SHP77 treated with DMSO at 0.1 percent for 48 hours (cell line): ENCODE measurements at places on chromosomes 5 and 9.

DNA sequence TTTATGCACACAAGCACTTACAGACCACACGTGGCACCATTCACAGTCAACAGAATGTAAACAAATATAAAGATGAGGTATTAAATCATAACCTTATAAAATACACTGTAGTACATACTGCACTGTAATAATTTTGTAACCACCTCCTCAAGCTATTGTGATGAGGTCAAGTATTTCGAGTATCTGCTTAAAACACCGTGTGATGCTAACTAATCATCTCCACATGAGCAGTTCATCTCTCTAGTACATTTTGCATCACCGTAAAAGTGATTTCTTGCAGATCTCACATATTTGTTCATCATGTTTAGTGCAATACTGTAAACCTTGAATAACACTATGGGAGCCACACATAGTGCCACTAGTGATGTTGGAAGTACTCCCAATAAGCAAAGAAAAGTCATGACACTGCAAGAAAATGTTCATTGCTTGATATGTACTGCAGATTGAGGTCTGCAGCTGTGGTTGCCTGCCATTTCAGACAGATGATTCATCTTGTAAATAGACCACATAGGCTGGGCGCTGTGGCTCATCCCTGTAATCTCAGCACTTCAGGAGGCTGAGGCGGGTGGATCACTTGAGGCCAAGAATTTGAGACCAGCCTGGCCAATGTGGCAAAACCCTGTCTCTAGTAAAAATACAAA, 44.3 kb downstream of the FOXB2 start:
- DNase-seq: no peak

GRCh38 chr9:14314424-14314928, 535 bp upstream of the NFIB start:
- DNase-seq: no peak

DNA sequence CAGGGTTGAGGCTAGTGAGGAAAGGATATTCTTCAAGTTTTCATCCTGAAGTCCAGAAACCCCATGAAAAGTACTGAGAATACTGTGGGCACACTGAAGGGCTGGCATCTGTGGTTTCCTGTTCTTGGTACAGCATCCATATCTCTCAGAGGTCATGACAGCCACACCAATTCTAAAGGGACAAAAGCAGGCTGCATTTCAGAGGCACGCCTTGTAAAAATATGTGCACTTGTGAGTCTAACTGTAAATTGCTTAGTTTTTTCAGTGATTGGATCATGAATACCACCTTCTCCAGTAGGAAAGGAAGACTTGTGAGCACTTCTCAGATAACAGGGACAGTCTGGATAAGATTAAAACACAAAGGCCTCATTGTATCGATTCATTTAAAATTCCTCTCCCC, 230.9 kb downstream of the NTRK2 start:
- DNase-seq: no peak

GRCh38 chr9:99905833-99906402, 536 bp upstream of the STX17 start:
- no peak for DNase-seq

GRCh38 chr9:83334320-83334719, 203.9 kb downstream of the FRMD3 start:
- DNase-seq: peak; percentile 4

- no peak for DNase-seq
These were observed 28.4 kb upstream of the CAST start for GRCh38 chr5:96633820-96634219.

DNA sequence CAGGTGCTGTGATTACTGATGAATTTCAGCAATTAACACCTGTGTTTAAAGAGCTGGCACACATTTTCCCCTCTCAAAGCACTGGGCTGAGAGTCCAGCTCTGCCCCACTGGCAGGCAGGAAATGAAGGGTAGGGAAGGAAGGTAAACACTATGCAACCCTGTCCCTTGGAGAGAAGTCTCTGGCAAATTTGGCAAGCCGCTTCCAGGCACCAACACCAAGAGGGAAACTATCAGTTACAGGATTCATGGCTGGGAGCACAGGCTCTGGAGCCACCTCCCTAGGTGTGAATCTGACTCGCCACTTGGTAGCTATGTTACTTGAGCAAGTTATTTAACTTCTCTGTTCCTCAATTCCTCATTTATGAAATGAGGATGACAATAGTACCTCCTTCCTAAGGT, 3.3 kb downstream of the ANKS6 start:
- DNase-seq: no peak

DNA sequence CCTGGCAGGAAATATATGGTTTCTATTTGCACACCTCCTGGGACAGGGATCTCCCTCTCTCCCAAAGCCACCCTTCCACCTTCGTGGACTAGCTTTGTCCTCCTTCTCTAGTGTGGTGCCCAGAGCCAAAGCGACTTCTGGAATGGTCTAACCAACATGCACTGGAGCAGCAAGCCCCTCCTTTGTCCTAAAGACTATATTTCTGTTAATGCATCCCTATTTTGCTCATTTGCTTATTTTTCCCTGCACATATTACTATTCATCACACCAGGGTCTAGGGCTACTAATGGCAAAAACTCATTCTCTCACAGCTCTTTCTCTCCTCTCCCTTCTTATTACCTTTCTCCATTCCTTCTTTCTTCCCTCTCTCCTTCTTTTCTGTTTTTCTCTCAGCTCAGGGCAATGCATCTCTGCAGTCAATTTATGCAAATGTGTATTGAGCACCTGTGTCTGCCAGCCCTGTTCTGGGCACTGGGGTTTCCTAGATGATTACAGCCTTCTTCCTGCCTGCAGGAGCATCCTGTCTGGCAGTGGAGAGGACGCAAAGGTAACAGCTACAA, 2.8 kb upstream of the NEURL1B start:
- DNase-seq: no peak

DNA sequence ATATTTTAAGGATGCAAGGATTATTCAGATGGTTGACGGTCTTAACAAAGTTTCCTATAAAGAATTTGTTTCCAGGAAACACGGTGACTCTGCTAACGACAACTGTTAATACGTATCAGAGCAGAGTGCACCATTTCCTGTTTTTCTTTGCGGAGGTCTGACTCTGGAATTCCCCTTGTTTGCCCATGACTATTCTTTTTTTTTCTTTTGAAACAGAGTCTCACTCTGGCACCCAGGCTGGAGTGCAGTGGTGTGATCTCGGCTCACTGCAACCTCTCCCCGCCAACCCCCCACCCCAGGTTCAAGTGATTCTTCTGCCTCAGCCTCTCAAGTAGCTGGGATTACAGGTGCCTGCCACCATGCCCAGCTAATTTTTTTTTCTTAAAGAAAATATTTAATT, 115.9 kb downstream of the CDC42SE2 start:
- DNase-seq: no peak

GRCh38 chr9:134390947-134391318, 64.7 kb downstream of the RXRA start:
- no peak for DNase-seq

DNA sequence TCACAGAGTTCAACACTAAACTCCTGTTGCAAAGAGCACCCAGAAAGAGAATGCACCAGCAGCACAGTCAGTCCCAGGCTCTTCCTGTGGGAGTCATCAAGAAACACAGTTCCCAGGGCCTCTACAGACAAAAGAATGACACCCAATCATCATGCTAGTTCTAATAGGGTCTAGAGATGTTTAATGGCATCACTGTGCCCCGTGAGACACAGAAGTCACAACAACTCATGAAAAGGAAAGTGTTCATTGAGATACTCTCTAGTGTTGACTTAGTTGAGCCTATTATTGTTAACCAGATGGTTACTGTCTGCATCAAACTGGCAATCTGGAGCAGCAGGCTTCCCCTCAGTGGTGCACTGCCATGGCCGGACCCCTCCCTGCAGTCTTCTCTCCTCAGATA, 1.6 kb downstream of the KLHL3 start:
- no peak for DNase-seq

GRCh38 chr5:92917044-92917443, 664.0 kb downstream of the NR2F1-AS1 start:
- DNase-seq: no peak

DNA sequence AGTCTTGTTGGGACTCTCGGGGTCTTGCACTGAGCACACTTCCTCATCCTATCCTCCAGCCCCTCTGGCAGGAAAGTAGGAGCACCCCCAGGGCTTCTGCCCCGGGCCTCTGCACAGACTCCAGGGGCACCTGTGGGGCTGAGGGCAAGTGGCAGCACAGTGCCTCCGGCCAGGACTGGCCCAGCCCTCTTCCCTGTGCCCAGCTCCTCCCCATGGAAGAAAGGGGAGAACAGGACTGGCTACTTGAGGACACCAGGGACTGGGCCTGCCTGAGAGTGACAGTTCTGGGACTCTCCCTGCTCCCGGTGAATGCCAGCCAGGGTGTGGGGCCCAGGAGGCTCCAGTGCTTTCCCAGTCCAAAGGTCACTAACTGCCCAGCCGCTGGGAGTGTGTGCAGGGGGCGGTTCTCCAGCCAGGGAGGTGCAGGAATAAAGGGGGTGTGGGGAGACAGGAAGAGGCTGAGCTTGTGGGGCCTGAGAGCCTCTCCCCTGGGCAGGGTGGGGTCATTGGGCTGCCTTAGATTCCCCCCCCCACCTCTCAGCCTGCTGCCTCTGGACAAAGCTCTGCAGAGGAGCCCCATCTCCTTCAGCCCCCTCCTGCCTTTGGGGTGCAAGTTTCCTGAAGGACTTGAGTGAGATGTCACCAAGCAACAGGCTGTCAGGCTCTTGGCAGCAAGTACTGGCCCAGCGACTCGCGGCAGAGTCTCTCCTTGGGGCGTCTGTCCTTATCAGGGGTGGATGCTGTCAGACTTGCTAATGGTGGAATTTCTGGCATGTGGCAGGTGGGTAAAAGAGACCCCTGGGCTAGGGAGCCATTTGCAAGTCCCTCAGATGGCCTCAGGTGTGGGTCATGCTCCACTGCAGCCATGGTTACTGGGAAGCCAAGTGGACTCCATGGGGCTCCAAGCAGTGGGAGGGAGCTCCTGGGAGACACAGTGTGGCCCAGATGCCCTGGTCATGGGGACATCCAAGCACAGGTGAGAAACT, 19.1 kb upstream of the JADE2 start:
- no peak for DNase-seq

- DNase-seq: no peak
These were observed 18.7 kb downstream of the KCNIP1 start for GRCh38 chr5:170522211-170523141.

DNA sequence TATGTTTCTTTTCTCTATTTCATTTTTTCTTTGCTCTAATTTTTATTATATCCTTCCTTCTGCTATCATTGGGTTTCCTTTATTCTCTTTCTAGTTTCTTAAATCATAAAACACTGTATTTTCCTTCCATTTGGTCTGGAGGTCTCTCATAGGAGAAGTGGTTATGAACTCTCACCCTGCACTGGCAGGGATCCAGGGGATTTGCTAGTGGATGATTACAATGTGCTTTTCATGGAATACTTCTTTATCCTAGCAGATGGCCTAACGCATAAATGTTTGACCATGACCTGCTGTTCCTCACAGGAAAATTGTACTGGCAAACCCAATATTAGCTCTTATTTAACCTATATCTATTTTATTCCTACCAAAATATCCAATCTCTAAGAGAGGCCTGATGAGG, 31.5 kb upstream of the SGCD start:
- no peak for DNase-seq

- DNase-seq: no peak
These were observed 560 bp downstream of the SCAI start for GRCh38 chr9:125142560-125143376.

- no peak for DNase-seq
These were observed 361.7 kb downstream of the TAF11L14 start for GRCh38 chr5:17995997-17996396.

GRCh38 chr5:116229131-116229689, 144.4 kb downstream of the COMMD10 start:
- no peak for DNase-seq

GRCh38 chr9:86812616-86813015, 134.7 kb downstream of the GAS1 start:
- no peak for DNase-seq

DNA sequence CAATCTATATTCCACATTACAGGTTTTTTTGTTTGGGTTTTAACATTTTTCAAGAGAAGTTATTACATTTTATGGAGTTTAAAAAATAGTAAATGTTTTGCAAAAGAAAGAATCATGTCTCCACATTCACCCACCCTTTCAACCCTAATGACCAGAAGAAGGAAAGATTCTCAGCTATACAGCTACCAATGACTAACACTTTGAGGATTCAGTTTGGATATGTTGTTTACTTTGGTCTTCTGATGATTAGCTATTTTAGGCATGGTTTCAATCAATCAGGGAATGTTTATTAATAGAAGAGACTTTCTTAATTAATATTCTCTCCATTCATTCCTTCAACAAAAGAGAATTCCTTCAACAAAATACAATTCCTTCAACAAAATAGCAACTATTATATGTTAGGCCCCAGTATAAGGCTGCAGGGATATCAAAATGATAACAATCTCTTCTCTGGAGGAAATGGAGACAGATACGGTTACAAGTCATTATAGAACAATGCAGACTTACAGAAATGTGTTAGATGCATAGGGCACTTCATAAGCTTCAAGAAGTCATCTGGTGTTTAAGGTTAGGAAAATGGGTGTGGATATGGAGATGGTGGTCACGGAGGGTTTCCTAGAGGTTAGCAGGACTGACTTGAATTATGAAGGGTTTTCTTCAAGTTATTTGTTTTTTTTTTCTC, 9.3 kb upstream of the NR3C1 start:
- no peak for DNase-seq

GRCh38 chr5:65338606-65339151, 143.0 kb downstream of the ADAMTS6 start:
- no peak for DNase-seq

DNA sequence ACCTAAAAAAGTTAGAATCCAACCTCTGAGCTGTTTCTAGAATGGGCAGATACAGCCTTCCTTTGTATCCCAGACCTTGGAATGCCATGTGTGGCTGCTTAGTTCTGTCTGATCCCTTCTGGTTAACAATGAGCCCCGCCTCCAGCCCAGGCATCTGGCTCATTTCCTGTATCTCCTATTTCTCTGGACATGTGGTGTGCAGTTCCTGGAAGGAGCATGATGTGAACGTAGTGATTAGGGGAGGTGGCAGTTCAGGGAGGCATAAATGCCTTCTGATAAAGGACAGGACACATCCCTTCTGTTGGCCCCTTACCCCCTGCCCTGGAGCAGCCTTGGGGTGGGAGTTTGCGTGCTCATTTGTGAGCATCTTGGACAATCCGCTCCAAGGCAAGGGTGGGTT, 243.0 kb downstream of the ZSWIM6 start:
- no peak for DNase-seq

- no peak for DNase-seq
These were observed 113.7 kb downstream of the NDUFS4 start for GRCh38 chr5:53674121-53674520.

- DNase-seq: no peak
These were observed 51.1 kb downstream of the P4HA2 start for GRCh38 chr5:132176521-132176945.

DNA sequence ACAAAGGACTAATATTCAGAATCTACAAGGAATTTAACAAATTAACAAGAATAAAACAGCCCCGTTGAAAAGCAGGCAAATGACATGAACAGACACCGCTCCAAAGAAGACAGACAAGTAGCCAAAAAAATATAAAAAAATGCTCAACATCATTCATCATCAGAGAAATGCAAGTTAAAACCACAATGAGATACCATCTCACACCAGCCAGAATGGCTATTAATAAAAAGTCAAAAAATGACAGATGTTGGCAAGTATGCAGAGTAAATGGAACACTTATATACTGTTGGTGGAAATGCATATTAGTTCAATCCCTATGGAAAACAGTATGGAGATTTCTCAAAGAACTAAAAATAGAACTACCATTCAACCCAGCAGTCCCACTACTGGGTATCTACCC, 302.7 kb upstream of the RGMB start:
- DNase-seq: no peak

- no peak for DNase-seq
These were observed 265.0 kb upstream of the FAM174A start for GRCh38 chr5:100270023-100270771.

GRCh38 chr5:127910307-127910956, 173.1 kb upstream of the SLC12A2 start:
- DNase-seq: no peak
